Mammary epithelial cell (primary cell): ENCODE measurements at places on chromosomes 2 and 18. TPM values are rescaled to one million over a fixed set of nuclear protein-coding genes. Genes with fewer than 3 reads are reported as not detected.

Gene REEP1
- polyA plus RNA-seq = 0.09 TPM

DNA sequence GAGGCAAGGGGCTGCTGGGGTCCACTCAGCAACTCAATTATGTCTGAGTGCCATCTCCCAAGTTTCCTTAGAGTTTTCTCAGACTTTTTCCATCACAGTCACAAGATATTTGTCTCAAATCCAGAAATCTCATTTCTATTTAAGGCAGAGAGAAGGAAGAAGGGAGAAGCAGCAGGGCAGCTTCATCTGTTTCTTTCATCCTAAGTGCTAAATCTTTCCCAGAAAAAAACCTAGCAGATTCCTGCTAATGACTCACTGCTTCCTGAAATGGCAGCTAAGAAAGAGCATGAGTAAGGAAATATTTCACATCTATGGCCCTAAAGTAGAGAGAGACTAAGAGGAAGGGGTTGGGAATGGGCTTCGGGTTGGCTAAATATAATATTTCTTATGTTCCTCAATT lies 88.0 kb downstream of the KYNU start:
- DNase-seq = peak; percentile 37

DNA sequence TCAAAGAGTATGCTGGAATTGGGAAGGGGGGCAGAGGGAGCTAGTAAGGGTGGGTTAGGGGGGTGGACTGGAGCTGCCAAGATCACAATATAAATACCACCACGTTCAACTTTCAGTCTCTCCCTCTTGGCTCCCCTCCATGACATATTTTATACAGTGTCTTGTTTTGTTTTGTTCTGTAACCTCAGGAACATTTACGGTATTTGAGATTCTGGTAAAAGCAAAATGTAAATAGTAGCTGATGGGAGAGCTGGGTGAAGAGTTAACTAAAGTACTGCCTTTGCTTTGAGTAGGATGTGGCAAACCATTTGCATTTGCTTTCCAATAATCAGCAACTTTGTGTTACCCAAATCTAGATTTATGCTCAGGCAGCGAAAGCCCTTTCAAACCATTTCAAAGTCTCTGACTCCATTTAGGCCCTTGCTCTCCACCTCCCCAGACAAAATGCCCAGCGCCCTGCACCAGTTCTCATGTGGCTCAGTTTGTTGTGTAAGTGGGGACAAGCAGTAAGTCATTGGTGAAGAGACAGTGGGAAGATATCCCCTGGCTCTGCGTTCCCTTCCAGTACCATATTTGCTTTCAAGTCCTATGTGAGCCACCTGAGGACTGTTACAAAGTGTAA lies 17.4 kb downstream of the IRS1 start:
- no peak for DNase-seq

Gene MROH2A
- polyA plus RNA-seq = 0.10 TPM

DNA sequence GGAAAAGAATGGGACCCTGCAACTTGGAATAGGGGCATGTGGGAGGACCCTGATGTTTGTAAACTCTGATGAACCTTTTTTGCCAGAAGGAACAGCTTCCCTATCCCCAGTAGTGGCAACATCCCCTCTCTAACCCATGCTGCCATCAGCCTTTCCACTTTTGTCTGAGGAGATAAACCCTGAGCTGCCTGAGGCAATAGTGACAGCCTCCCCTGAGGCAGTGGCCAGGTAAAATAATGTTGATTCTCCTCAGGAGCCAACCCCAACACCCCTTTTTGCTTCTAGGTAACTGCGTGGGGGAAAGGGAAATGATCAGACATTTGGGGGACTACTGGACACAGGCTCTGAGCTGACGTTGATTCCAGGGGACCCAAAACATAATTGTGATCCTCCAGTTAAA lies 106.8 kb upstream of the NPAS2 start:
- DNase-seq = no peak

DNA sequence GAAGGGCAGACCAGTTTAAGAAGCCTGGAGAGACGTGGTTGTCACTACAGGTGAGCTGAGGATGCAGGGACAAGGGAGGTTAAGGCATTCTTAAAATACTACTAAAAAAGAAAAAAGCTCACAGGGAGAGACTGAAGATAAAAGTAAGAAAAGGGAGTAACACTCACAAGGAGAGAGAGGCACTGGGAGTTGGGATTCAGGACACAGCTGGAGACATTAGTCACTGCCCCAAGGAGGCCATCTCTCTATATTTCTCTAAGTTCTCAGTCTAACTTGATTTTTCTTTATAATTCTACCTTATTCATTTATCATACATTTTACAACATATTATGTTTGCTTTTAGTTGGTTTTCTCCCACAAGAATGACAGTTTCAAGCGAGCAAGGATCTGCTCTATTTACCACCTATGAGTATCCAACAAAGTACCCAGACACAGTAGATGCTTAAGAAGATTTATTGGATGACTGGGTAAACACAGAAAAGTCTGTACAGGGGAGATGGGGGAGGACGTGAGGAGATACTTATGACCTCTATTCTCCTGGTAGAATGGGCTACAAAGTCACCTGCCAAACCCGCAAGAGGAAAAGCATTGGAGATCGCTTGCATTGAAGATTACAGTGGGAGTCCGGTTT lies 2.2 kb downstream of the SERPINE2 start:
- no peak for DNase-seq

DNA sequence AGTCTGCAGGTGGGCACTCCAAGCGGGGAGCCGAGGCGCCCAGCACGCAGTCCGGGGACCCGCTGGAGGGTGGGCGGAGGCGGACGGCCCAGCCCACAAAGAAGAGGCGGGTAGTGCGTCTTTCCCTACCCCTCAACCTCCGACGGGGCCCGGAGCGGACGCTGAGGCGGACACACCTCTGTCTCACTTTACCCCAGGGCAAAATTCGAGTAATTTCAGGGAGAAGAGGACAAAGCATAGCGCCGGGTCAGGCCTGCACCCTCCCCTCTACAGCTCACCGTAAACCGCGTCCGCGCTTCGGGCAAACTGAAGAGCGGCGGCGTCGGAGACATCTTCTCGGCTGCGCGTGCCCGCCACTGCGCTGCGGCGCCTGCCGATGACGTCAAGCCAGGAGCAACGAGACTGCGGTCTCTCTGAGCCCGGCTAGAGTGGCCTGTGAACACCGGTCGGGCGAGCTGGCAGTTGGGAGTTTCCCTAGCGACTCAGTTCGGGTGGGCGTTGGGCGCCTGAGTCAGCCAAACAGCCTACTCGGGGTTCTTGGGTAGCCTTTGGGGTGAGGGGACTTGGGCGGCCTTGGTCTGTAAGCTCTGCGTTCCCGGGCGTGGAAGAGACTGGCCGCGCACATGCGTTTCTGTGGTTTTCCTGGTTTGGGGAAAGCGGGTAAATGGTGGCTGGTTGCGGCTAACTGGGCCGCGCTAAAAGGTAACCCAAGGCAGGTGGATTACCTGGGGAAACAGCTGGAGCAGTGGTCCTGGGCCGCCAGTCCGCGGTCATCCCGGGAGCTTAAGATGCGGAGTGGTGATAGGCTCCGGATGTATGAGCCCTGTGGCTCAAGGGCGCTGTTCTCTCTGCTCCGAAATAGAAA lies at the start of gene THOC1:
Gene THOC1, minus strand, starts transcription at position 360 of the 865 bp plus-strand sequence. Its CDS starts 28 bp downstream, at position 332.
- peak; percentile 93 for DNase-seq

Gene MAPK4
- 0.01 TPM for polyA plus RNA-seq

Gene STK16
- 53.1 TPM for polyA plus RNA-seq

GRCh38 chr2:85245891-85246290 lies 81.9 kb downstream of the TGOLN2 start:
- no peak for DNase-seq

DNA sequence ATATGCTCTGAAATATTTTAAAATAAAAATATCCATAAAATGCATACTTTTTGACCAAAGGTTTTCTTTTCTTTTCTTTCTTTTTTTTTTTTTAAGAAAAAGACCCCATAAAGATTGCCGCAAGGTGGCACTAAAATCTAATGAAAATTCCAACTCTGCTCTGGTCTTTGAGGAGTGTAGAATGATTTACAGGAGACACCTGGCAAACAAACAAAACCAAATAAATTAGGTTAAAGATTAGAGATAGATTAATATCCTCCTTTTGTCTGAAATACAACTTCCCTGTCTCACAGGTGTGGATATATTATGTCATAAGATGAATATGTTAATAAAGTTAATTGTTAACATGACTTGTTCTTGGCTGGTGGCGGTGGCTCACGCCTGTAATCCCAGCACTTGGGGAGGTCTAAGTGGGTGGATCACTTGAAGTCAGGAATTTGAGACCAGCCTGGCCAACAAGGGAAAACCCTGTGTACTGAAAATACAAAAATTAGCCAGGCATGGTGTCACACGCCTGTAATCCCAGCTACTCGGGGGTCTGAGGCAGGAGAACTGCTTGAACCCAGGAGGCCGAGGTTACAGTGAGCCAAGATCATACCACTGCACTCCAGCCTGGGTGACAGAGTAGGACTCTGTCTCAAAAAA lies 3.5 kb upstream of the RHOB start:
- no peak for DNase-seq

Gene SEPTIN10
- 50.8 TPM for polyA plus RNA-seq
